Kidney epithelial cell (primary cell): ENCODE measurements at places on chromosomes 5 and 9. TPM values are rescaled to one million over a fixed set of nuclear protein-coding genes. Genes with fewer than 3 reads are reported as not detected.

GRCh38 chr9:110712955-110713354, 44.4 kb downstream of the MUSK start:
- no peak for DNase-seq

GRCh38 chr5:43039471-43040286, 440 bp downstream of the ANXA2R start:
- DNase-seq: no peak

GRCh38 chr9:125604196-125604595, 102.8 kb downstream of the MAPKAP1 start:
- no peak for DNase-seq

- DNase-seq: no peak
These were observed 40.7 kb downstream of the F2RL2 start for GRCh38 chr5:76582230-76583162.

DNA sequence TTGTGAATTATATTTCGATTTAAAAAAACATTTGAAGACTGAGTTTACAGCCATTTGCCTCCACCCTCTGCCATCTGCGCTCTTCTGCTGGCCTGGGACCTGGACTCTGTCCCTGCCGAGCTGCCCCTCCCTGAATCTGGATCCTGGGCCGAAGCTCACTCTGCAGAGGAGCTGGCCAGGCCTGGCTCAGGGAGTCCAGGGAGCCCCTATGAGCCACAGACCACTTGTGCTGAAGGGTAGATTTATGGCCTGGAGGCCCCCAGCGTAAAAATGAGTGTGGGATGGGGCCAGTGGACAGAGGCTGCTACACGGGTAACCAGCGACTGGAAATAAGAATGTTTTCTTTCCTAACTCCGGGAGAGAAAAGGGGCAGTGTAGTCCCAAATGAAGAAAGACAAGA, 129.8 kb downstream of the FGF18 start:
- no peak for DNase-seq

Gene MSX2
- total RNA-seq: 1.3 and 1.4 TPM in 2 replicates

Gene CRHBP
- total RNA-seq: not detected in 2 replicates
